ENCODE measurements at places on chromosomes 5 and 9.

GRCh38 chr5:32195265-32195664, 21.1 kb upstream of the GOLPH3 start:
- no peak for DNase-seq

DNA sequence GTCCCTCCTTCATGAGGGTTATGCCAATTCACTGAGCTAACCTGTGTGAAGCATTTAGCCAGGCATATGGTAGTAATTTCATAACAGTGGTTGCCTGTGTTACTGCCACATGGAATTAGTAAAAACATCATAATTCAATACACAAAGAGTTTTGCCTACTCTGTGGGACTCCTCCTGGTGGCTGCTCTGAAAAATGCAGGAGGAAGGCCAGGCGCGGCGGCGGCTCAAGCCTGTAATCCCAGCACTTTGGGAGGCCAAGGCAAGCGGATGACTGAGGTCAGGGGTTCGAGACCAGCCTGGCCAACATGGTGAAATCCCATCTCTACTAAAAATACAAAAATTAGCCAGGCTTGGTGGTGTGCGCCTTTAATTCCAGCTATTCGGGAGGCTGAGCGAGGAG, 547.3 kb downstream of the CDK5RAP2 start:
- no peak for DNase-seq

DNA sequence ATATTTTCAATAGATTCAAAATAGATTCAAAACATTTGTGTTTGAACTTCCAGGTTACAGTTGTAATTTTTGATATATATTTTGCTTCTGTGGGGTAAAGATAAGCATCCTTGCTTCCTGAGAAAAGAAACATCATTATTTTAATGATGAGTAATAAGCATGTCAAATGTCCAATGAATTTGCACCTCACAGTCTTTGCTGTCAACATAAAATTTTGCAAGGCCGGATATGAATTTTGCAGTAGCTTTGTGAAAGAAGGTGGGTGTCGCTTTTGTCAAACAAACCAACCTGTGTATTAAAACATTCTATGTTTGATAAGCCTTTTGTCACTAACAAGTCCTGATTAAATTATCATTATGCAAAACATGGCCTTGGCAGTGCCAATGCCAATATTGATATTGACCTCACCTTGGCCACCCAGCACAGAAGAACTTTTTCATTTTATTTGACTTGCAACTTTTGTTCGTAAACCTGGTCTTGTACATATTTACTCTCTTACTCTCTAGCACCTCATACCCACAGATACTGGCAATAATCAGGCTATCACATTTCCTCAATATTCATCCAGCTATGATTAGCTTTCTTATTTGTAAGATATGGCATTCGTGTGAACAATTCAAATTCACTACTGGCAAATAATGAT, 645.0 kb upstream of the KLF4 start:
- peak; percentile 50 for DNase-seq

DNA sequence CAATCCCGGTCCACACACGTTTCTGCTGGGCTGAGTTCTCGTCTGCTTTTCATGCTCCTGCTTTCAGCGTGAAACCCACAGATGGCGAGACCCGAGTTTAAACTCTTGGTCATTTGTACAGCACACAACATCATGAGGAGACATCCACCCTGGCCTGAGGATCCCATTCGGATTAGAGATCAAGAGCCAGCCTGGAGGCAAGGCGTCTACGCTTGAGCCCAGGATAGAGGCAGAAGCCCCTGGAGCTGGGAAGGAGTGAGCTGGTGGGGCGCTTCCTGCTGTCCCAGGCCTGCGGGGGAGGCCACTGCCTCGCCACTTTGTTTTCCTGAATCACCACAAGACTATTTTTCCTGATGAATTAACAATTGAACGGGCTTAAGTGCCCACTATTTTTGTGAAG, 281.9 kb upstream of the IRX4 start:
- DNase-seq, result no peak

GRCh38 chr9:89617978-89618377, 13.2 kb downstream of the GADD45G start:
- no peak for DNase-seq

- no peak for DNase-seq
Observed at GRCh38 chr5:112237456-112237855, 181.6 kb downstream of the EPB41L4A start.
